Urinary bladder (tissue), 4 donors: ENCODE measurements at places on chromosomes 2 and 18. TPM values are rescaled to one million over a fixed set of nuclear protein-coding genes. Genes with fewer than 3 reads are reported as not detected.

The KCNIP3 gene
- polyA plus RNA-seq, result 16.8 TPM

The GPR17 gene
- 0.47 TPM for polyA plus RNA-seq

The CNRIP1 gene
- 41.5 TPM for polyA plus RNA-seq

GRCh38 chr2:212554233-212554632 is 15.6 kb upstream of the ERBB4 start:
- DNase-seq, result no peak

DNA sequence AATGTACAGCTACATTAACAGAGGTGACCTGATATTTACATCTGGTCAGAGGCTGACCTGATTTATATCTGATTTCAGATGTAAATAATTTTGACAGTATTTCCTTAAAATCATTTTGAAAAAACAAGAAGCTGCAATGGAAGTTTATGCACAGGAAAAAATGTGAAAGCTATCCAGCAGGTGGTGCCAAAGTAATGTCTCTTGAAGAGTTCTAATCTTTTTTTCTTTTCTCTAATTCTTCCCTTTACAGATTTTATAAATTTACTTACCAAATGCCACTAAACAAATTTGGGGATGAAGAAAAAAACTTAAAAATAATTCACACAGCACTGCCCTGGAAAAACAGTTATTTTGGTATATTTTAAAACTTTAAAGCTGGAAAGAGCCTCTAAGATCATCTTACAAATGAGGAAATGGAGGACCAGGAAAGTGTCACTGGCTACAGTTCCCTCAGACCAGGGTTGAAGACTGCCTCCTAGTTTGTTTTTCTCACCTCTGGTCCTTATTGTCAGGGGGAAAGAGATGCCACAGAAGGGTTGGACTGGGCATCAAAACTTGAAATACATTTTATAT is 16.4 kb upstream of the FBLN7 start:
- peak; percentile 23 for DNase-seq

DNA sequence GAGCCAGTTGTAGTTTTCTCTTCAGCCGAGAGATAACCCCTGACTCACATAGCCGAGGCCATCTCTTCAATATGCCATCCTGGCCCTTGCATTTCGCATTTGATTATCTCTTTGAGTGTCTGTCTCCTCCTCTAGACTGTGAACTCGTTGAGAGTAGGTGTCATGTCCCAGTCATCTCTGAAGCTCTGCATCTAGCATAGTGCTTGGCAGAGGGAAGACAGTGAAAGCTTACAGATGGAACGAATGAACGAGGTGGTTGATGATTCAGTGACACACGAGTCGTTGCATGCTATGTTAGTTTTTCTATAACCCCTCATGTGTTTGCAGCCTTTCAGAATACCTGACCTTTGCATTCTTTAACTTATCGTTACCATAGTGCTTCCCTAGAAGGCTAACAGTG is 59.9 kb upstream of the CYRIA start:
- DNase-seq, result no peak

- no peak for DNase-seq
These were observed 529.8 kb upstream of the CNTNAP5 start for GRCh38 chr2:123495241-123495640.
